Stimulated activated CD4-positive, alpha-beta T cell treated with anti-CD3 and anti-CD28 coated beads, Interleukin-1b, Interleukin-23, amount 100 ng/mL, for 1 hour (primary cell): ENCODE measurements at places on chromosomes 1 and 21.

GRCh38 chr1:23124259-23125026, 44.2 kb downstream of the LUZP1 start:
- no peak for DNase-seq

DNA sequence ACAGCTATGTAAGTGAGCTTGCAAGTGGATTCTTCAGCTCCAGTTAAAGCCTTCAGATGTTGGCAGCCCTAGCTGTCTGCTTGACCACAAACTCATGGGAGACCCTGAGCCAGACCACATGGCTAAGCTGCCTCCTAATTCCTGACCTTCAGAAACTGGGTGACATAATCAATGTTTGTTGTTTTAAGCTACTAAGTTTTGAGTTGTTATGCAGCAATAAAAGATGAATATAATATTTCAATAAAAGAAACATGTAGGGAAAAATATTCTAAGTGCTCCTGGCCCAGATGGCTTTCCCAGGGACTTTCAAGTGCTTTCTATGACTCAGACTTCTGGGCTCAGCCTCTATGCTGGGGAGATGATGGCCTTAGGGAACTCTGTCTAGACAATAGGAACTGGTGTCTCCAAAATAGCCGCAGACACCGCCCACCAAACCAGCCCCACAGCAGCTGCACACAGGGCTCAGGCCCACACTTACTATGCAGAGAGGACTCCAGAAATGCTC, 20.3 kb upstream of the AZIN2 start:
- DNase-seq, result no peak

GRCh38 chr1:7528386-7529198, 242.5 kb upstream of the VAMP3 start:
- no peak for DNase-seq

DNA sequence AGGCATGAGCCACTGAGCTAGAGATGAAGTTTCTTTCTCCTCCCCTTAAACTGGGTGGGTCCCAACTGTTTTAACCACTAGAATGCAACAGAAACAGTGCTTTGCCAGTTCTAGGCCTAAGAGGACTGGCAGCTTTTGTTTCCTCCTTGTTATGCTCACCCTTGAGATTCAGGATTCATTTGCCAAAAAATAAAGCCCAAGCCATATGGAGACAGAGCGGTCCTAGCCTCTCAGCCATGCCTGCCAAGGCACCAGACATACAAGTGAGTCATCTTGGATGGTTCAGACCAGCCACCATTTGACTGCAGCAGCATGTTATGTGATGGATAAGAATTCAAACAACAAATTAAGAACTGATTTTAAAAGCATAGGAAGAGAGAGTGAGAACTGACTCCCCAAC, 38.1 kb upstream of the STUM start:
- no peak for DNase-seq

DNA sequence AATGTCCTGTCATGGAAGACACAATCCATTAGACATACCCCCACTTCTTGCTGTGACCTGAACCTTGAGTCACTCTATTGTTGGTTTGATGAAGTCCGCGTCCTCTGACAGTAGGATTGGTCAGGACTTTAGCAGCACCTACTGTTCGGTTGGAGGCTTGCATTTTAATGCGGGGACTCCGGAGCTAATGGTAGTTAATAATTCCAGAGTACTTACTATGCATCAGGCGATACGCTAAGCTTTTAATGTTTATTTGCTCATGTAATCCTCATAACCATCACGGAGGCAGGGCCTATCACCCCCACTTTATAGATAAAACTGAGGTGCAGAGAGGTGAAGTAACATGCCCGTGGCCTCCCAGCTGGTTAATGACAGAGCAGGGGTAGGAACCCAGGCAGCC, 7.9 kb upstream of the ELF3 start:
- no peak for DNase-seq

- no peak for DNase-seq
Measured at GRCh38 chr1:153532181-153532580, 3.6 kb downstream of the S100A6 start.

- DNase-seq, result no peak
Measured at GRCh38 chr1:171800342-171800741, 18.9 kb downstream of the METTL13 start.

- no peak for DNase-seq
Measured at GRCh38 chr1:22920734-22921451, 51.8 kb downstream of the LACTBL1 start.

- no peak for DNase-seq
Measured at GRCh38 chr1:186838380-186839040, 9.8 kb downstream of the PLA2G4A start.

- no peak for DNase-seq
Measured at GRCh38 chr21:44568667-44569556, 4.6 kb upstream of the KRTAP10-4 start.

GRCh38 chr1:236948381-236948780, 55.9 kb downstream of the MT1HL1 start:
- DNase-seq, result no peak

DNA sequence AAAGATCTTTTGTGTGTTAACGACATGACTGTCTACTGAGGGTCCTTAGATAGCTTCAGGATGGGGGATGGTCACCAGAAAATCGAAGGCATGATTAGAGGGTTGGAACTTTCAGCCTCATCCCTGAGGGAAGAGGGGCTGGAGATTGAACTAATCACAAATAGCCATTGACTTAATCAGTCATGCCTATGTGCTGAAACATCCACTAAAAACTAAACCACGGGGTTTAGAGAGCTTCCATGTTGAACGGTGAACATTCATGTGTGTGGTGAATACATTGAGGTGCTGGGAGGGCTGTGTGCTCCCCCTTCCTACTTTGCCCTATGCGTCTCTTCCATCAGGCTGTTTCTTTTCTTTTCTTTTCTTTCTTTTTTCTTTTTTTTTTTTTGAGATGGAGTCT, 17.0 kb downstream of the RBP7 start:
- no peak for DNase-seq

GRCh38 chr1:35298464-35298863, 30.0 kb downstream of the ZMYM4 start:
- DNase-seq, result no peak

DNA sequence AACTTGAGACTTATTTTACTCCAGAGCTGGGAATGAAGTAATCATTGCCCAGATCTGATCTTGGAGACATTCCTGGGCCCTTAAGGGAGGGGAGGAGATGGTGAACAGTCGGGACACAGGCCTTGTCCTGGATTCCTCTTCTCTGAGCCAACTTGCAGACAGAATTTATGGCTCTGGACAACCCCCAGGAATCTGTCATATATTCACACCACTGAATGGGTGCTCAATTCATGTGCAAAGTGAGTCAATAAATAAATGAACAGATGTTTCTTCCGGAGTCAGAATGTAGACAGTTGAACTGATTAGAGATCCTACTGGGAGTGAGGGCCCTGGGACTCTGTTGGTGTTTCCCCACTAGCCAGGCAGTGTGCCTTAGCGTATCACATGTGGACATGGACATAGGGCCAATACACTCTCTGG, 2.6 kb downstream of the TUFT1 start:
- DNase-seq, result no peak

DNA sequence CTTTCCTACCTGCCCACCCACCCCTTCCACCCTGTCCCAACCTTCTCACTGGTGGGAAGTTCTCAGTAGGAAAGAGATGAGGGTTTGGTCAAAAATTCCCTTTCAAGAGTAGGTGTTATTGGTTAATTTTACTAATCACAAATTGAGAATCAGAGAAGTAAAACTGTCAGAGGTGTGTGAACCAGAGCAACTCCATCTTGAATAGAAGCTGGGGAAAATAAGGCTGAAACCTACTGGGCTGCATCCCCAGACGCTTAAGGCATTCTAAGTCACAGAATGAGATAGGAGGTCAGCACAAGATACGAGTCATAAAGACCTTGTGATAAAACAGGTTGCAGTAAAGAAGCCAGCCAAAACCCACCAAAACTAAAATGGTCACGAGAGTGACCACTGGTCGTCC, 11.5 kb downstream of the PLA2G2D start:
- no peak for DNase-seq
